ENCODE measurements at places on chromosomes 6 and 20.

GRCh38 chr6:136655239-136656014 lies 105.2 kb upstream of the MAP7 start:
- no peak for DNase-seq

GRCh38 chr6:33888664-33889200 lies 84.9 kb upstream of the MLN start:
- no peak for DNase-seq

DNA sequence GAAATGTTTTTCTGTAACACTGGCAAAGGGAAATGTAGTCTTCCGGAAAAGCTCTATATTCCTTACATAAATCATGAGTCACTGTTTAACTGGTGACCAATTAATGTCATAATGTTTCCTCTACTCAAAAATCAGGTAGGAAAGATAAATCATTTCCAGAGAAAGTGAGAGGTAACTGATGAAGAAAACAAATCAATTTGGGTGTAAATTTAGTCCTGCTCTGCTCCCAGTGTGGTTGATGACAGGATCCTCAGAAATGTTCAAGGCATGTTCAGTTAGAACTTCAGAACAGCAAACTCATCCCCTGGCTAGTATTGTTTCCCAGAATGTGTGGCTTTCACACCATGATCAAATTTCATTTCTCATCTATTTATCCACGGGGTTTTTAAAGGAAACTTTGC lies 38.8 kb upstream of the SPACA1 start:
- DNase-seq: no peak

DNA sequence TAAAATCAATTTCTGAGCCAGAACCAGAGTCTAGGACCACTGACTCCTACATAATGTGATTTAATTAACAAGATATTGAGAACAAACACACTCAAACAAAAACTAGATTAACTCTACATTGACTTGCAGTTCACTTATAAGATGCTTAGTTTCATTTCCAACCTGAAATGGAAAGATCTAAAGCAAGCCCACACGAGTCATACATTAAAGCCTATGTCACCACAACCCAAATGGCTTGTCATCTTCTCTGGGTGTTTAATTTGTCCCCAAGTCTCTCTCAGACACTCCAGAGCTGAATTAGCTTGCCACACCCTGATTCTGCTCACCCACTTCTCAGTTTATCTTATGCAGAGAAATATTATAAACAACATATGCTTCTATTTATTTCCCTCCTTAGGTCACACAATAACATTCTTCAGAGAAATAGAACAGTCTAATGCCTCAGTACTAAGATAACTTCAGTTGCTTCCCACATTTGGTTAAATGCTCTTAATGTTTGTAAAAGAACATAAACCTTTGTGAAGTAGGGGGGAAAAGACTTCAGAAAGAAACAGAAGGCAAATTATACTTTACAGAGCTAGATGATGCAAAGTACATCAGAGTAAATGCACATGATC lies 8.8 kb upstream of the FBXO30 start:
- no peak for DNase-seq

- DNase-seq: no peak
Measured at GRCh38 chr6:44042989-44043478, 84.2 kb downstream of the MRPL14 start.

GRCh38 chr6:6283746-6284145 lies 36.7 kb downstream of the F13A1 start:
- DNase-seq: no peak

DNA sequence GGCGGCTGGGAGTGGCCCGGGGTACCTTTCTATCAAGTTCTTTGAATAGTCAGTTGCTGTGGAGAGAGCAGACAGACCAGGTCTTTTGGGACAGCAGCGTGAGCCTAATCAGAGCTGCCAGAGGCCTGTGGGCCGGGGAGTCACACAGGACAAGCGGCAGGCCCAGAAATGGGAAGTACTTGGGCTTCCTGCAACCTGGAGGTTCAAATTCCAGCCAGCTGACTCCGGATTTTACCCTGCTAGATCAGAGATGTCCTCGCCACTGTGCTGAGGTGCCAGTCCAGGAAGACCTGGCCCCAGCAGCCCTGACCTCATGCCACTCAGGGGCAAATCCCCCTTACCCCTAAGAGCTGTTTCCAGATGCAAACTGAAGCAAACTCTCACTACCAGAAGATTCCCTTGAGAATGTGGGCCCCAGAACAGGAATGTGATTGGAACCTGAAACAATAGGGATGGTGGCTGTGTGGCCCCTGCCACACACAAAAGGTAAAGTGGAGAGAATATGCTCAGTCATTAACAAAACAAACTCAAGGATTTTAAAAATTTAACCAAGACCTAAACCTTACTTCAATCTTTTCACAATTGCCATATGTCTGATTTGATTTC lies 9.7 kb downstream of the BEND3 start:
- DNase-seq: no peak

DNA sequence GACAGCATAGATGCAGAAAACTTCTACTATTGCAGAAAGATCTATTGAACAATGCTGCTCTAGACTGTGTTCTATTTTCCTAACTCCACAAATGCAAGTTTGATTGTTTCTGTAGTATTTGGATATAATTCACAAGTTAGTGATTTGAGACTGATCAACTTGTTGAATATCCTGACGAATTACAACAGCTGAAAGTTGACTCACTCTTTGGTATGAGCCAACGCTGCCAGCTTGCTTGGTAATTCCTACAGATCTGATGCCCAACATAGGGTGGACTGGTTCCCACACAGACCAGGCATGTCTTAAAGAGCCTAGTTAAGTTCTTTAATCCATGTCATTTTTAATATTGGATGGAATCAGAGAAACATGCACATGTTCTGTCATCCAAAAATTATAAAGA lies 231.0 kb upstream of the RAB32 start:
- no peak for DNase-seq

GRCh38 chr6:46808806-46809205 lies 15.6 kb downstream of the MEP1A start:
- DNase-seq: no peak

DNA sequence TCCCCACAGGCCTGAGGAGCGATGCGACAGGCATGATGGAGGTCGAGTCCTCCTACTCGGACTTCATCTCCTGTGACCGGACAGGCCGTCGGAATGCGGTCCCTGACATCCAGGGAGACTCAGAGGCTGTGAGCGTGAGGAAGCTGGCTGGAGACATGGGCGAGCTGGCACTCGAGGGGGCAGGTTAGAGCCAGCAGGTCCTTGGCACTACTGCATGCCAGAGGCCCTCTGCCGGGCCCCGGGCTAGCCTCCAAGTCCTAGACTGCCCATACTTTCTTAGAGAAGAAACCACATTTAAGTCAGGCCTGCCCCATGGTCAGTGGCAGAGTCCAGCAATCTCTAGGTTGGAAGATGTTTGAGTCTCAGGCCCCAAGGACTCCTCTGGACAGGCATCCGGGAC lies 32.1 kb downstream of the PKIG start:
- no peak for DNase-seq

DNA sequence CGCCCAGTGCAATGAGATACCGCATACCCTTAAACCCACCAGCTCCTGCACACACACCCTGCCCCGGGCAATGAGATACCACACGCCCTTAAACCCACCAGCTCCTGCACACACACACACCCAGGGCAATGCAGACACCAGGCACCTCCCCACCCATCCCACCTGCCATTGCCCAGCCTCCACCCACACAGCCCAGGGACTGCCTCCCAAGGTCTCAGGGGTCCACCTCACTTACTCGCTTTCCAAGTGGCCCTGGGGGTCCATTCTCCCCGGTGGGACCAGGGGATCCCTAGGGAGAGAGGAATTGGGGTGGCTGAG lies 24.0 kb downstream of the COL11A2 start:
- DNase-seq: no peak

DNA sequence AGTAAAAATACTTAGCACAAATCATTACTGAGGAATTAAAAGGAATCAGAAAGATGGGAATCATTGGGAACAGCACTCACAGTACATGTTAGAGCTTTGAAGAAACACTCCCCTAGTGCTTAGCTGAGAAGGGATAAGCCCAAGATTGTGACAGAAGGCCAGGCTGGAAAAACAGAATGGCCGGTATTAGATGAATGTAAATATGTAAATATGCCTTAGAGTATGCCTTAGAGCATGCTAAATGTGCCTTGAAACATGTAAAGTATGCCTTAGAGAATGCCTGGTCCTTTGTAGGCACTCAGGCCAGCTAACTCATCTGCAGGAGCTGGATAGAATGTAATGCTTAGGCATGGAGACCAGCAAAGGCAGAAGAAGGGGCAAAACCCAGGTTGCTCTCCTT lies 10.6 kb upstream of the TENT5A start:
- no peak for DNase-seq

DNA sequence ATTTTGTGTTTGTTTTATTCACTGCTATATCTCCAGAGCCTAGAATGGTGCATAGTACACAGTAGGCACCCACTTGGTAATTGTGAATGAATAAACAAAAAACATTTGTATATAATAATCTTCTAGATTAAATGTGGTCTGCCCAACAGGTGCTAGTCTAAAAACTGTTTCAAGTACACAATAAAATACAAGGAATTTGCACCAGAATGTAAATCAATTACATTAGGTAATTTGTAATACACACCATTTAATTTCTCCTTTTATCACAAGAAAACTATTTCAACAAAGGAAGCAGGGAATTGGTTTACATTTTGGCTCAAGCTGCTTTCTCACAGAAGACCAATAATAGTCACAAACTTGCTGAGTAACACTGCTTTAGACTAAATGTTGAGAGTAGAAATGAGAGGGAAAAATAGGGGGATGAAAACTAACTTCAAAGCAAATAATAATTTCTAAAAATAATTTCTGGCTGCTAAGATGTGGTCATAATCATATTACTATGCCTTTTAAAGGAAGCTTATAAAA lies 22.1 kb downstream of the RUNX2 start:
- DNase-seq: no peak

DNA sequence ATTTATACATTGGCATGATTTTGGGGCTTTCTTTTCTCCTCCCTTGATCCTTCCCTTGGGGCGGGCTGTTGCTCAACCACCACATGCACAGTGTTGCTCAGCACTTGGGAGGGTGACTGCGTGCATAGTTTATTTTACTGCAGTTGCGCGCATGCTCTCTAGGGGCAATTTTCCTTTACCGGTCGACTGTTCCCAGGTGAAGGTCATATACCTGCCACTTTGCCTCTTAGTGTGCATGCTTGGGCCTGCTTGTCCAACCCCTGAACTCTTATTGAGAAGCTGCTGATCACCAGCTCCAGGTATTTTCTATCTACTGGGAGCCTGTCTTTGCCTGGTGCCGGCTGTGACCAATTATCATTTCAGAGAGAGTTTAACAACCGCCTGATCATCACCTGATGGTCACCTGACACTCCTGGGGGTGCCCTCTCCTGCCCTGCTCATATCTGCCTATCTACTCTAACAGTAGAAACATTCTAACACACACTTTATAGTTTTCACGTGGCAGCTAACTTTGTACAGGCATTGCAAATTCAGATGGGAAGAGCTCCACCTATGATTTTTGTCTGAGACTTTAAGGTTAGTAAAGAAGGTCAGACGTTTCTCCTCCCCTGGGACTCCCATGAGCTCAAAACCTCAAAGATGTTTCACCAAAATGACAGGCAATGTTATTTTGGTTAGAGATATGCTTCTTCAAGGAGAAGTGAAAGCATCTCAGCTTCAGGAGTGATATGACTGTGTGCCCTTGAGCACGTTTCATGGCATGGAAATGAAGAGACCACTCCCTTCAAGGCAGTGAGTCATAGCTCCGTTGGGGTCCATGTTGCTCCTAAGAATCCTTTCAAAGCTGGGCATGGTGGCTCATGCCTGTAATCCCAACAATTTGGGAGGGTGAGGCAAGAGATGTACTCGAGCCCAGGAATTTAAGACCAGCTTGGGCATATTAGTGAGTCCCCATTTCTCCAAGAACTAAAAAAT lies 227.5 kb upstream of the MYLIP start:
- peak; percentile 36 for DNase-seq

DNA sequence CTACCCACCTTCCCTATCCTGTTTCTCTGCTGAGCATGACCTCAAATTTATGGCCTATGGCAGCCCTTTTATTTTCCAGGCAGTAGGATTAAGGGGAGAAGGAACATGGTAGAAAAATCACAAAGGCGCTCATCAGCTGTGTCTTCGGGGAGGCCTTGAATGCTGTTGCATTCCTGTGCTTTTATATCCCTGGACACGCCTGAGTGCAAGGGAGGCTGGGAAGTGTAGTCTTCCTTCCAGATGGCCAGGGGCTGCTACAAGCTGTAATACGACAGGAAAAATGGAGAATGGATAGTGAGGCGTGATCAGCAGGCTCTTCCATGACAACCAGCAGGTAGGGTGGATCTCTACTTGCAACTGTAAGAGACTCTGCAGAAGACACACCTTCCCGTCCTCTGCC lies 210.9 kb upstream of the GGTLC1 start:
- DNase-seq: no peak

GRCh38 chr20:7003598-7003997 lies 236.1 kb downstream of the BMP2 start:
- no peak for DNase-seq

DNA sequence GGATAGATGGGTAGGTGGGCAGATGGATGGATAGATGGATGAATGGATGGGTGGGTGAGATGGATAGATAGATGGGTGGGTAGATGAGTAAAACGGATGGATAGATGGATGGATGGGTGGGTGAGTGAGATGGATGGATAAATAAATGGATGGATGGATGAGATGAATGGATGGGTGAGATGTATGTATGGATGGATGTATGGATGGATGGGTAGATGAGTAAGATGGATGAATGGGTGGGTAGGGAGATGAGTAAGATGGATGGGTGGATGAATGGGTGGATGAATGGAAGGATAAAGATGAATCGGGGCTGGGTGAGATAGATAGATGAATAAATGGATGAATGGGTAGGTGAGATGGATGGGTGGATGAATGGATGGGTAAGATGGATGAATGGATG lies 210.1 kb downstream of the TFAP2C start:
- DNase-seq: no peak

- DNase-seq: no peak
Measured at GRCh38 chr6:130075879-130076460, 57.6 kb downstream of the L3MBTL3 start.

DNA sequence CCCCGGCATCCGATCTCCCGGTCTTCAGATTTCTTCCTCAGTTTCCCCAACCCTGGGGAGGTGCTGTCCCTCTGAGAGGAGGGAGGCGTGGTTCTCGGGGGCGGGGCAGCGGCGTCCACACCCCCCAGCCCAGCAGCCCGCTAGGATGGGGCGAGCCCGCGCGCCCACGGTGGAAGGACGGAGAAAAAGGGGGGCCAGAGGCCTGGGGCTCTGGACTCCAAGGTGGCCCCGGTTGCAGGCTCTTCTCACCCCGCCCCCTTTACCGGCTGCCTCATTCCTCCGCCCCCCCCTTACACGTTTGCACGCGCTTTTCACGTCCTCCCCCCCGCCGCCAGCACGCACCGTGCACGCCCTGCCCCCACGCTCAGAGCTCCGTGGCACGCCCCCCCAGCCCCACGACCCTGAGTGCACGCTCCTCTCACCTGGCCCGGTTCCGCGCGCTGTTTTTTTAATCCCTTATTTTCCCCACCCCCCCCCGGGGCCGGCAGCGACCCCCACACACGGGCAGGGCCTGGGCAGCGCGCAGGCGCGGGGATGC lies 402 bp downstream of the ZBTB12 start:
- no peak for DNase-seq

DNA sequence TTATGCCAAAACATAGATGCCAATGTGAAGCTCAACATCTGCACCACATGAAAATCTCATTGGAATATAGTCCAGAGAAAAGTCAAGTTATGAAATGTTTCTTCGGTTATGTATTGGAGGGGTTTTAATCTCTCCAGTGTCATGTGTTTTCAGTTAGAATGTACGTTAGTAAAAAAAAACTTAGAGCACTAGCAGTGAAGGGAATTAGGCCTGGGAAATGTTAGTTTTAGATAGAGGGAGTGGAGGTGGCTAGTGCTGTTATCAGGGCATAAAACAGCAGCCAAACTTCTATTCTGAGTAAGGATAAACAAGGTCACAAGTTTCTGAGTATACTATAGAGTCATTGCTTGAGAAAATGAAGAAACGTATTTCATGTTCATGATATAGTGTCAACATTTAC lies 42.9 kb downstream of the HDGFL1 start:
- DNase-seq: no peak
